Activated CD4-positive, CD25-positive, alpha-beta regulatory T cell treated with anti-CD3 and anti-CD28 coated beads, Interleukin-2, amount 50 U/mL, for 72 hours (primary cell): ENCODE measurements at places on chromosomes 5 and 9.

- DNase-seq: no peak
Observed at GRCh38 chr9:108182950-108183381, 672.8 kb downstream of the ACTL7B start.

DNA sequence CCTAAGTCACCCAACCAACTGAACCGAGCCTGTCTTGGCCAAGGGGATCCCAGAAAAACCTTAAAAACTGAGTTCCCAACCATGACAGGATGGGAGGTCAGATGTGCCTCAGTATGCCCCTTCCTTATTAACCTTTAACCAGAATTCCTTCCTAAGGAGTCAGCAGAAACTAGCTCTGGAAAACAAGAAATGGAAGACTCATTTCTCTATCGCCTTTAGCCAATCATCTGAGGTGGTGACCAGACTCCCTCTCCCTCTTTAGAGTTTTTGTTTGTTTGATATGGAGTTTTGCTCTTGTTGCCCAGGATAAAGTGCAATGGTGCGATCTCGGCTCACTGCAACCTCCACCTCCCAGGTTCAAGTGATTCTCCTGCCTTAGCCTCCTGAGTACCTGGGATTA is 37.5 kb downstream of the SLC28A3 start:
- DNase-seq: no peak

DNA sequence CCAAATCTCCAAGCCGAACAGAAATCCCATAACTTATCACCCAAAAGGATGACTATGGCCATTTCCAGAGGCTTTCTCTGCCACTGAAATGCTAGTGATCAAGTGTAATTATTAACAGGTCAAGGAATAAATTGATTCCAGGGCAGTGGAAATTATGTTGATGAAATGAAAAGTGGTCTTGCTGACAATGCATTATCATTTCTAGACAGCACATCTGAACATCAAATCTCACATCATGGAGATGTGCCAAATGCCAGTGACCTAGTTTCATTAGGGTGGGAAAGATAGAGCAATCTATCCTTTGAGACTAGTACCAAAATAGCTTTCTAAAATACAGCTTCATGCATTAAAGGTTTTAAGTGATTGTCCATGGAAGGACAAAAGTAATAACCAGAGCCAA is 86.1 kb downstream of the AUH start:
- no peak for DNase-seq

DNA sequence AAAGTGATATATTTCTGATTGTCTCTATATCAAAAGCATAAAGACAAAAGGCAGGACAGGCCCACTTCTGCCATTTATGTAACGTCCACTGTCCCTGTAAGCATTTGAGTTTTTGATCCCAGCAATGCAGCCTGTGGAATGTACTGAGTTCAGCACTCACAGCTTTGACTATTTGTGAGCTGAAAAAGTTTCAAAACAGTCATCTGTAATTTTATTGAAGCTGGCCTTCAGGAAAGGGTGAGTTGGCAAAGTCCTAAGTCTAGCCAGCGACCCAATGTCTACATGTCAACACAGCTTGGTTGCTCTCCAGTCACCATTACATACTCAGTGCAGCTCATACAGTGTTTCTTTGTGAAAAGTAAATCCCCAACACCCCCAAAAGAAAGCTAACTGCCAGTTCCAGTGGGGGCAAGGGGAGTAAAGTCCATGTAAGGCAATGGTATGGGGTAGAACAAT is 9.7 kb downstream of the LIFR start:
- DNase-seq: no peak

GRCh38 chr5:3913279-3913678 is 317.6 kb downstream of the IRX1 start:
- DNase-seq: no peak

GRCh38 chr9:132287256-132287760 is 67.5 kb downstream of the SETX start:
- DNase-seq: no peak

DNA sequence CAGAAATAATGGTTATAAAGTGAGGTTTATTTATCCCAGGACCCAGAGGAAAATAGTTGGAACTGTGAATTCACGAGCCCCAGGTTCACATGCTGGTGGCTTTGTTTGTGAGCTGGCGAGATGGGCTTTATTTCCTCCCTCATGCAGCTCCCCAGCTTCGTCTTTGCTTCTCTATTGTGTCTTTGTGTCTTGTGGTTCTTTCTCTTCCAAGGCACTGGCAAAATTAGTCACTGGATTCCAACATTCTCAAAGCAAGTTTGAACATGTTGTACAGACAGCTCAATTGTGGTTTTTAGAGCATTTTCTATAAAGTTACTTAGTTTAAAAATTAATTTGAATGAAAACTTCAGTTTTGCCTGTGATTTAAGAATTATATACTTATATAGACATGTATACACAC is 7.2 kb downstream of the NDUFS6 start:
- no peak for DNase-seq

- DNase-seq: no peak
Observed at GRCh38 chr9:108813951-108814601, 41.7 kb downstream of the ACTL7B start.

DNA sequence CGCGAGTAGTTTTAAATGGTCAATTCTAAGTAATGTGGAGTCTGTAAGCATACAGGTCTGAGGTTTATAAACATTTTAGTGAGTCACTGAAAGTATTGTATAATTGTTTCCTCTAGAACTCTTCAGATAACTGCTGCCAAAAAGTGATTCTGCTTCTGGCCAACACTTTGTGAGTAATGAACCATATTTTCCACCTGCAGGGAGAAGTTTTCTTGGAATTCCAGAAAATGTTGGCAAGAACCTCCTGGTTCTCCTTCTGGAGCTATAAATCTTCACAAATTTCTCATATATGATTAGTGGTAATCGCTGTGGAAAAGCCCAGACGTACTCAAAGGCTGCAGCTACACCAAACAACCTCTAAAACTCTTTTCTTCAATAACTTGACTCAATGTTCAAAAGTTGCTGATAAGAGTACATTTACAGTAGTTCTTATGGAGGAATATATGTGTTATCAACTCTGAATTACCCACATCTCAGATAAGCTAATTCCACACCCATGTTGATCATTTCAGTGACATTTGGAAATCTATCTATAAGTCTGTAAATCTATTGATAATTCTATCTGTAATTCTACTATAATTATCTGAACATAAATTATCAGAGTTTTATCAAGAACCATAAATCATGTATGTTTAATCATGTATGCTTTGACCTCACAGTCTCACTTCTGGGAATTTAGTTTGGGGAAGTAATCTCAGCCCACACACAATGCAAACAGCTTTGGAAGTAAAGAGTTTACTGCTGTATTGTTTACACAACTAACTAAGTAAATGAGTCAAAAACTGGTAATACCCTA is 74.1 kb downstream of the FNBP1 start:
- DNase-seq: no peak

GRCh38 chr5:1882337-1883119 is at the start of gene IRX4:
Gene IRX4, minus strand, starts transcription at chr5:1882925. Its CDS starts 278 bp downstream, at chr5:1882647.
- DNase-seq: no peak

GRCh38 chr5:154866841-154867240 is 8.4 kb downstream of the CNOT8 start:
- no peak for DNase-seq

GRCh38 chr5:77560677-77561263 is 68.7 kb upstream of the WDR41 start:
- no peak for DNase-seq

DNA sequence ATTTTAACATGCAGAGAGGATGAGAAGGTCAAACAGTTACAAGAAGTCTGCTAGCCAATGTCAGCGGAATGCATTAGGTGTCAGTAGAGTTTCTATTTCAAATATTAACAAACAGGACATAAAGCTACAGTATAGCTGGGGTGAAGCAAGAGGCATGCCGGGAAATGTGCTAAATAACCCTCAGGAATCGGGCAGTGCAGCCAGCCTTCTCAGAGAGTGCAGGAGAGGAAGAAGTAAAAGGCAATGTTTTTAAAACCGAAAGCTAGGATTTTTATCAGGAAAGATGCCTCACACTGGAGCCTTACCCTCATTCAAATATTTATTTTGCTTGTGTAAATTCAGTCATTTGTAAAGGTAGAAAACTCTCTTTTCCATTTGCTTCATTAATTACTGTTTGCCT is 59.1 kb upstream of the SH3GL2 start:
- DNase-seq: no peak

GRCh38 chr9:88997646-88998045 is 6.4 kb downstream of the S1PR3 start:
- DNase-seq: no peak

- no peak for DNase-seq
Observed at GRCh38 chr5:141483902-141484301, 928 bp upstream of the PCDHGC4 start.

DNA sequence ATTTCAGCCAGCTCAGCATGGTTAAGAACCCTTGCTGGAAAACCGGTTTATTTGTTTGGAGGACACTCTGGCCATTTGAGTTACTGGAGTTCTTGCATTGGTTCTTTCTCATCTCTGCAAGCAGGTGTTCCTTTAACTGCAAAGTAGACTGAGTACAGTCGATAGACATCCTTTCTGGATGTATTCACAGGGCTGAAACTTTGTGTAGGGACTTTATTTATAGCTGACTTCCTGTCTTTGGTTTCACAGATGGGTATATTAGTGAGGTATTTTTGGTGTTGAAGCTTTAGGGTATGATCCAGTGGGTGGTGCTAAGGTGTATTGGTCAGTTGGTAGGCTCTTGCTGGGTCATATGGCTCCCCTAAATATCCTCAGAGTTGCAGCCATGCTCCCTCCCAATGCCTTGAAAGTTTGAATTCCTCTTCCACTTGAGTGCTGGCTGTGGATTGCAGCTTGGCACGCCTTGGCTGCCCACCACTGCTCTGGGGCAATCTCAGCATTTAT is 666.0 kb upstream of the COX7C start:
- DNase-seq: no peak

DNA sequence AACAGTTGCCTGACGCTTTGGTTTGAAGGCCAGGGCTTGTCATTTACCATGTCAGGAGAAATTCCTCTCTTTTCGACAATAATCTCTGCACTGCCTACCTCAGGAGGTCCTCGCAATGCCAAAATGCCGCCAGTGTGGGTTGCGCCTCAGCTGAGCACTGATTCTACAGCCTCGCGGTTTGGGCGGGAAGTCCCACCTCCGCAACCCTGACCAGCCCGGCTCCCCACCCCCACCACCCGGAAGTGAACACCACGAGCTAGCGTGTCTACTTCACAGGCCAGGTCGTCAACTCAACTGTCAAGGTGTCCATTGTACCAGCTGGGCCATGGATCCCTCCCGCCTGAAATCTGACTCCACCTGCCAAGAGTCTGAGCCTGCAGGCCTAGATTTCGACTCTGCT is at the start of gene TPD52L3:
Gene TPD52L3 (plus strand): TSS at position 273 of the 400 bp plus-strand sequence. CDS start 221 bp downstream, outside the sequence.
- no peak for DNase-seq

DNA sequence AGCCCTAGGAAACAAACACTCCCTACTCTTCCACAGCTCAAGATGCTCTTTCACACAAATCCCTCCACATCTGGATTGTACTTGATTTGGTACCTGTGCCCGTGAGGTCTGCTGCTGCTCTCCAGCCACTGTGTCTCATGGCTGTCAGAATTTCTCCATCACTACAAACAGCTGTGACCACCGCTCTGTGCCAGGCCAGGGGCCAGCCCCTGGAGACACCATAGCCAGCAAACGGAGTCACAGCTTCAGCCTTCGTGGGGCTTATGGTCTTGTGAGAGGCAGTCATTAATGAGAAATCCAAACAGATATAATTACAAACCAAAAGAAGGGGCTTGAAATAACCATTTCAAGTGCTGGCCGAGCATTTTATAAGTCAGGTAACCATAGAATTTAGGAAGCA is 43.6 kb downstream of the ADAM19 start:
- no peak for DNase-seq

GRCh38 chr5:78497573-78498533 is 137.4 kb downstream of the SCAMP1 start:
- DNase-seq: no peak

- DNase-seq: peak; percentile 19
Observed at GRCh38 chr9:126704157-126704891, 90.6 kb downstream of the LMX1B start.

DNA sequence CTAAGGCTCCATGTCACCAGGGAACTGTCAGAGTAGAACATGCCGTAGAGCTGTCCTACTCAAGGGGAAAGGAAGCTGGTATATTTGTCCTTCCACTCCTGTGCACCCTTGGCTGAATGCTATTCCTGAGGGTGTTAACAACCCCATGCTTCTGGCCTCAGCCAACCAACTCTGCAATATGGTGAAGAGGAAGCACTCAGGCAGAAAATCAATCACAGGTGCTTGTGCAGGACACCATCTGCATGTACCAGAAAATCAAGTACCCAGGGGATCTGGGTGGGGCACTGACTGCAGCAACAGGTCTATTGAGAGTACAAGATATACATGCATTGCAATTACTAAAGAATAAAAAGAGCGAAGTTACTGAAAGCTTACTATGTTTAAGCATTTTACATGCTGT is 51.4 kb upstream of the NEK6 start:
- DNase-seq: no peak

DNA sequence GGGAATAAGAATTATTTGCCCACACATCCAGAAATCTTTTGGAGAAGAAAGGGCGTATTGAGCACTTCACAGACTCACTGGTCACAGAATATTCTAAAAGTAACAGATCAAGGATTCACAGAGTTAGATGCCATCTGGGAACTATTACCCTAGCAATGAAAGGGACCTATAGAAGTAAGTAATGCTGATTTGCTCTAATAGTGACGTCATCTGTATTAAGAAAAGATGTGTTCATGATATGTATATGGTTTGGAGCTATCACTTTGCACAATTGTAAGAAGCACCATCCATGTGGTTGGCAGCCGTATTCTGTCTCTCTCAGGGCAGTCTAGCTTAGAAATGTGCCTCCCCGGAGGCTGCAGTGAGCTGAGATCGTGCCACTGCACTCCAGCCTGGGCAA is 52.8 kb upstream of the SV2C start:
- DNase-seq: no peak

DNA sequence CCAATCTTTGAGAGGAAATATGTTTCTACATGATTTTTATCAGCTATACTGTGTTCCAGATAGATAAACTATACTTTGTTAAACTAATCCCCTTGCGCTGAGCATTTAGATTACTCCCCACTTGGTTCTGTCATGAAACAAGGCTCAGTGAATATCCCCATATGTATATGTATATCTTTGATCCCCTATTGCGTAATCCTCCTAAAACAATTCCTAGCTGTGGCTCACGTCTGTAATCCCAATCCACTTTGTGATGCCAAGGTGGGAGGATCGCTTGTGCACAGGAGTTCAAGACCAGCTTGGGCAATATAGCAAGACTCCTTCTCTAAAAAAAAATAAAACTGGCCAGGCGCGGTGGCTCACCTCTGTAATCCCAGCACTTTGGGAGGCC is 2.7 kb downstream of the PHYHD1 start:
- DNase-seq: no peak

DNA sequence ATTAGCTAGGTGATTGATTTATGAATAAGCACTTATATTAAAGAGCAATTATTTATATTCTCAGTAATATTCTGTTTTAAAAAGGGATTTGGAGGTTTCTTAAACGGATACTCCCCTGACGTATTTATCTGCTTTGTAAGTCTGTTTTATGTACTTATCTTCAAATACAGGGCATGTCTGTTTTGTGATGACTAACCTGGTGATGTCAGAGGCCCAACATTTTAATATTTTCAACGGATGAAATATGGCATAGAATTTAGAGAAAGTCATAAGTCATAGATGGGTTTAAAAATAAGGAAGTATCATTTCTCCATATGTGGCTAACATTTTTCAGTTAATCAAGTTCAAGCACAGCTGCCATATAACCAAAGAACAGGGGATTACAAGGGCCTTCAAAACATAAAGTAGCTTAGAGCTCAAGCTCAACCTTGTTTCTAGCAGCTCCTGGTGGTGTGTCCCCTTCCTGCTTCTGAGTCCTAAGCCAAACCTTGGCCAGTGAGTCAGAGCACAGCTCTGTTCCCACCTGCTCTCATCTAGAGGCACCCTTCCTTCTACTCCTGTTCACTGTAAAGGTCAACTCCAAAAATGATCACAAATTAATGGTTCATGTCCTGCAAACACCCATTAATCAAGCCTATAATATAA is 131.4 kb downstream of the OXCT1 start:
- no peak for DNase-seq
